Right forelimb (tissue), 1 donor: ENCODE measurements at places on chromosomes 7 and 10.

- DNase-seq, result no peak
These were observed 30.4 kb upstream of the UCN3 start for GRCh38 chr10:5334196-5334880.

DNA sequence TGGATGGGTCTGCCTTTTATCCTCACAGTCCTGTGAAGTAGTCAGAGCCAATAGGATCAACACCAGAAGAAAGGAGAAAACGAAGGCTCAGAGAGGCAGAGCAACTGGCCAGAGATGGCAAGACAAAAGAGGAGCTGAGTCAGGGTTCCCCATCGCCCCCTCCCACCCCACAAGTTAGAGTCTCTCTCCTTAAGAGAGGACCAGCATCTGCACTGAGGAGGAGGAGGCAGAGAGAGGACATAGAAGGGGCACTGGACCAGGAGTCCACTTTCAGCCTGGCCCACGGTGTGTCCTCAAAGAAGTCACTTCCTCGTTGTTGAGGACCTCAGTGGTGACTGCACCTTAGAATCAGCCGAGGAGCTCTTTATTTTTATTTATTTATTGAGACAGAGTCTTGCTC, 11.6 kb downstream of the SPOCK2 start:
- DNase-seq, result no peak

GRCh38 chr7:55081068-55081467, 62.3 kb downstream of the EGFR start:
- DNase-seq, result no peak

GRCh38 chr10:124151466-124152095, 58.2 kb upstream of the CHST15 start:
- DNase-seq, result no peak

- DNase-seq, result no peak
These were observed 40.3 kb upstream of the GNAT3 start for GRCh38 chr7:80552031-80552694.

GRCh38 chr10:60099998-60100747, 193.8 kb upstream of the CCDC6 start:
- DNase-seq, result no peak

- no peak for DNase-seq
These were observed 347.5 kb upstream of the ZMIZ1 start for GRCh38 chr10:78721231-78721630.

- no peak for DNase-seq
These were observed 72.2 kb downstream of the PRKAG2 start for GRCh38 chr7:151804756-151805155.

DNA sequence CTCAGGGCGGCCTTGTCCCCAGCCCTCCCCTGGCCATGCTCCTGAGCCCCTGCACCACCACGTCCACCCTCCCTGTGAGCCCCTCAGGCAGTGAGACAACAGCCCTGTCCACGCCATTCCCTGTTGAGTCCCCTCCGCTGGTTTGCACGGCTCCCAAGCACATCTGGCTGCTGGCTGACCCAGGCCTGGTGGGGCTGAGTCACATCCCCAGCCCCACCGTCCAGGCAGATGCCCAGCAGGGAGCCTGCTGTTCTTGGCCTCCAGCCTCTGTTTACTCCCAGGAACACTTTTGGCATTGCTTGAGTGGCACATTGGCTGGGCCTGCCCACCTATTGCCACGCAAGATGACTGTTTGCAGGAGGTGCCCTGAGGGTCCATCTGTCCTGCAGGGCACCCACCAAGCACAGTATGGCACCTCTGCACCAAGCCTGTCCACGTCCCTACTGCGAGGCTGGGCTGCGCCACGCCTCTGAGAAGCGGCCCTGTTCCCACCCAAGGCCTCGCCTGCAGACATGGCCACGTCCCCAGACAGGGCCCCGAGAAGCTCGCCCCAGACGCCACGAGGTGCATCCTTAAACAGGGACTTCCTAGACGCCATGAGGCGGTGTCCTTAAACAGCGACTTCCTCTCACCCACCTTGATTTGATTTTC, 48.4 kb upstream of the INPP5A start:
- DNase-seq, result peak; percentile 36

- DNase-seq, result peak; percentile 83
These were observed 8.5 kb upstream of the SCD start for GRCh38 chr10:100338434-100339036.

- no peak for DNase-seq
These were observed 107.6 kb downstream of the KMT2C start for GRCh38 chr7:152328234-152328633.

- DNase-seq, result no peak
These were observed 11.4 kb upstream of the NEUROG3 start for GRCh38 chr10:69584624-69585023.

DNA sequence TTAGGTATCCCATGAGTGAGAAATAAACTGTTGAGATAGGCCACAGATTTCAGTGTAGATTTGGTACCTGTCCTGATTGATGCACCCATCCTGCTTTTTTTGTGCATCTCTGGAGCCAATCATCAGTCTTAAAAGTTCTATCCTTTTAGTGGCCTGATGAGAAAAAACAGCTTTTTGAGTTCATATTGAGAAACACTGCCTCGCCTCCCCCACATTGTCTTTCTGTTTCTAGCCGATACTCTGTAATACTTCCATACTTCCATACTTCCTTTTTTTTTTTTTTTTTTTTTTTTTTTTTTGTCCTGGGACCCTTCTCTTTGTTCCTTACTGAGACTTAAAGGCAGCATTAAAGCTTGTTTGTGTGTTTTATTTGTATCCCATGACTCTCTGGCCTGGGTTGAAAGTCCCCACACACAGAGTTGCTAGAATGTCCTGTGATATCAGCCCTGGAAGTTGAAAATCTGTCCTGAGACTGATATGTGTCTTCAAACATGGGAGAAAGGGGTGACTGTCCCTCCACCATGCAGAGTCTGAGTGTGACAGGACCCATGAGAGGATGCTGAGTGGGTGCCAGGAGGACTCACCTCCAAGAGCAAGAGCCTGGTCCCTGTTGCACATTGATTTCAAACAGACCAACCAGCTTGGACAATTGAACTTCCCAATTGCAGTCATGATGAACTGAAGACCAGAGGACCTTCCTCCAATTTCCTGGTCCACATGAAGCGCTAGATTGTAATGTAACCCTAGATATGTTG, 5.7 kb downstream of the ZNF22 start:
- no peak for DNase-seq
